ENCODE measurements at places on chromosomes 16 and 17. TPM values are rescaled to one million over a fixed set of nuclear protein-coding genes. Genes with fewer than 3 reads are reported as not detected.

GP1BA gene
- polyA plus RNA-seq = 3.6 TPM

CDRT15 gene
- 1.6 TPM for polyA plus RNA-seq

GNG13 gene
- not detected for polyA plus RNA-seq

RUNDC3A gene
- polyA plus RNA-seq = 3.9 TPM

CDH15 gene
- 0.58 TPM for polyA plus RNA-seq

TPSB2 gene
- polyA plus RNA-seq = not detected

TRPV3 gene
- polyA plus RNA-seq = 2.6 TPM

IGF2BP1 gene
- 27.7 TPM for polyA plus RNA-seq

ATP2A1 gene
- polyA plus RNA-seq = 2.9 TPM

XAF1 gene
- 34.6 TPM for polyA plus RNA-seq

MPV17L gene
- polyA plus RNA-seq = 6.0 TPM

KRTAP16-1 gene
- not detected for polyA plus RNA-seq

COX6A2 gene
- not detected for polyA plus RNA-seq

KRT32 gene
- not detected for polyA plus RNA-seq

FLYWCH1 gene
- polyA plus RNA-seq = 17.2 TPM

KRT40 gene
- polyA plus RNA-seq = not detected

SDR42E1 gene
- polyA plus RNA-seq = 9.0 TPM

MFAP4 gene
- polyA plus RNA-seq = 420 TPM

INTS2 gene
- 11.9 TPM for polyA plus RNA-seq

GFAP gene
- 0.14 TPM for polyA plus RNA-seq

SGF29 gene
- polyA plus RNA-seq = 20.9 TPM

GDPD1 gene
- 10.7 TPM for polyA plus RNA-seq

PDK2 gene
- polyA plus RNA-seq = 66.0 TPM

PNMT gene
- polyA plus RNA-seq = 1.6 TPM

ZG16 gene
- polyA plus RNA-seq = 0.07 TPM

KRT23 gene
- polyA plus RNA-seq = not detected

ARHGDIA gene
- 178 TPM for polyA plus RNA-seq

OR3A3 gene
- not detected for polyA plus RNA-seq

PRKCA gene
- polyA plus RNA-seq = 16.4 TPM

LRRC75A gene
- 5.1 TPM for polyA plus RNA-seq

MFSD11 gene
- polyA plus RNA-seq = 35.3 TPM

HBA1 gene
- 1,955 TPM for polyA plus RNA-seq

NPW gene
- polyA plus RNA-seq = 3.1 TPM

RABEP2 gene
- polyA plus RNA-seq = 24.0 TPM

DHODH gene
- 19.3 TPM for polyA plus RNA-seq

Measured in left lung (tissue), 14 donors.